NCI-H187 treated with DMSO at 0.1 percent for 48 hours (cell line): ENCODE measurements at places on chromosomes 13 and 19.

- DNase-seq, result no peak
Observed at GRCh38 chr13:63190219-63190618, 1774.6 kb upstream of the PCDH20 start.

GRCh38 chr19:30870876-30871275 lies 478.4 kb downstream of the TSHZ3 start:
- no peak for DNase-seq

DNA sequence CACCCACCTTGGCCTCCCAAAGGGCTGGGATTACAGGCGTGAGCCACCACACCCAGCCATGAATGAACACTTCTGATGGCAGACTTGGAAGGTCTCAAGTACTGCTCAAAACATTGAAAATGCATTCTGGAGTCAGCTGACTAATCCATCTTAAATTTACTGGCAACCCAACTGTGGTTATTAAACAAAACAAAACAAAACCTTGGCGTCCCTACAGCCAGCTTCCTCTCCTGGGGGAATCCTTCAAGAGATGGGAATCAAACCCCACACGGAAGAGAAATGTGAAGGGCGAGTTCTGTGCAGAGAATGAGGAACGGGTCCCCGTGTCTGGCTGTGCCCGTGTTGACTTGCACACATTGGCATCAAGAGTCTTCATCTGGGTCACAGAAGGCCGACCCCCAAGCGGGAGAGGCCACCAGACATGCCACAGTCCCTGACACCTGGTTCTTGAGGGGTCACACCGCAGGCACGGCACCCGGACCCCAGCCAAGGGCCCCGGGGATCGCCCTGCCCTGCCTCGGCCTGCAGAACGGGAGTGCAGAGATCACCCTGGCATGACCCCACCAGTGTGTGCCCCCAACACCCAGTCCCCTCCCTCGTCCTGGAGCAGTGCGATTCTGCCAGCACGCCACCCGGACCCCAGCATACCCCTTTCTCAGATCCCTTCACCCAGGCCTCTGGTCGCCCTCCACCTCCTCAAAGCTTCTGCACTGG lies 3.2 kb downstream of the MAP2K2 start:
- no peak for DNase-seq

GRCh38 chr19:23554548-23554947 lies 132.5 kb downstream of the ZNF675 start:
- no peak for DNase-seq

- no peak for DNase-seq
Observed at GRCh38 chr19:12647047-12647446, 19.5 kb downstream of the MAN2B1 start.

- DNase-seq, result peak; percentile 93
Observed at GRCh38 chr19:33426621-33427361, 53.3 kb downstream of the CEBPG start.

DNA sequence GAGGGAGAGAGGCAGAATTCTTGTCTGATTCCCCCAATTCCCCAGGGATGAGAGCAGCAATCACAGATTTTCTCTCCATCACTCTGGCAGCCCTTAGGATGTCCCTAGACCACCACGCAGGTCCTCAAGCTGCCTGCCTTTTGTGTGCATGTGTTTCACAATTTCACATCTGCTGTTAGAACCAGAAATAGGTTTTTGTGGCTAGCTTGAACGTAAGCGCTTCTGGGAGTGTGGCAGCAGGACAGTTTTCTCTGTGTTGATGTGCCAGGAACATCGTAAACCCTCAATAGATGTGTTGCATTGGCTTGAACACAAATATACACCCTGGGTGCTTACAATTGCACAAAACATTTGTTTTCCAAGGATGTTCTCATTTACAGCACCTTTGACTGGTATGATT lies 78.8 kb upstream of the TMTC4 start:
- no peak for DNase-seq

GRCh38 chr13:113916330-113916815 lies 52.5 kb upstream of the GAS6 start:
- DNase-seq, result no peak

DNA sequence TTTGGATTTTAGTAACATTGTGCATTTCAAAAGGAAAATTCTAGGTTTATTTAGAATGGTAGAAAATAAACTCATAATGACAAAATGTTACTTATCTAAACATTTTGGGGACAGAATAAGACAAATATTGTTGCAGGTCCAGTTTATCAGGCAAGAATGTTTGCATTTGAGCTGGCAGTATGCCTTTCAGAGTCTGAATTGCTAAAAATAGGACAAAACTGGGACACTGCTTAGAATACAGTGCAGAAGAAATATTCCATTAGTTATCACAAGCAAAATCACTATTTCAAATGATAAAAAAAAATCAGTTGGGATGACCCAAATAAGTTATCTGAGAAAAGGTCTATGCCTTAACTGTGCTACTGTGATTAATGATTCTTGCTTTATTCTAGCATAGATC lies 870.3 kb upstream of the MIR17HG start:
- no peak for DNase-seq

- no peak for DNase-seq
Observed at GRCh38 chr19:12965812-12966135, 3.6 kb upstream of the DAND5 start.

GRCh38 chr19:49700563-49700962 lies 9.6 kb downstream of the CPT1C start:
- DNase-seq, result no peak

GRCh38 chr19:40416918-40417642 lies 3.9 kb upstream of the PRX start:
- no peak for DNase-seq

DNA sequence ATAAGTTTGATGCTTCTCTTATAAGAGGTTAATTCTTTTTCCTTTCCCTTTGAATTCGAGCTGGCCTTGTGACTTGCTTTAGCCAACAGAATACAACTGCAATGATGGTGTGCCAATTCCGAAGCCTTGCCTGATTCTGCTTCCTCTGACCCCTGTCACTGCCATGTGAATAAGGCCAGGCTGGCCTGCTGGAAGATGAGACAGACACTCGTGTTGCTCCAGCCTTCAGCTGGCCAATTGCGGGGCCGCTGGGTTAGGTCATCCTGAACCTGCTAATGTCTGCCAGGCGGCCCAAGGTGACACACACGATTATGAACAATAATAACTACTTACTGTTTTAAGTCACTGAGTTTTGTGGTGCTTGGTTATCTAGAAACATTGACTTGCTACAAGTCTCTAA lies 352.0 kb downstream of the MYO16 start:
- no peak for DNase-seq

GRCh38 chr19:54387991-54388801 lies 23.5 kb upstream of the LAIR1 start:
- no peak for DNase-seq

DNA sequence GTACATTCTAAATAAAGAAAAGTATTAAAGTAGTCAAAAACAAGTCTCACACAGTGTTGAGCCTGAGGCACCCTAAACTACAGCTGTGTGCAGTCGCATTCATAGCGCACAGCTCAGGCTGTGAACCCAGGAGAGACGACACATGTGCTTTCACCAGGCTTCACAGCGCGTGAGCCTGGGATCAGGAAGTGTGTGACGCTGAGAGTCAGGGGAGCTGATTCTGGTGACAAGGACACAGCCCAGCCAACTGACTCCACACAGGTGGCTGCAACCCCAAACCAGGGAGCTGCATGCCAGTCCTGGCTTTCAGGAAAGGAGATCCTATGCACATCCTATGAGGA lies 41.6 kb downstream of the COL4A1 start:
- DNase-seq, result no peak

GRCh38 chr19:42653841-42654240 lies 59.1 kb upstream of the CEACAM8 start:
- DNase-seq, result no peak

- no peak for DNase-seq
Observed at GRCh38 chr19:46469541-46470185, 1.7 kb downstream of the PNMA8A start.

DNA sequence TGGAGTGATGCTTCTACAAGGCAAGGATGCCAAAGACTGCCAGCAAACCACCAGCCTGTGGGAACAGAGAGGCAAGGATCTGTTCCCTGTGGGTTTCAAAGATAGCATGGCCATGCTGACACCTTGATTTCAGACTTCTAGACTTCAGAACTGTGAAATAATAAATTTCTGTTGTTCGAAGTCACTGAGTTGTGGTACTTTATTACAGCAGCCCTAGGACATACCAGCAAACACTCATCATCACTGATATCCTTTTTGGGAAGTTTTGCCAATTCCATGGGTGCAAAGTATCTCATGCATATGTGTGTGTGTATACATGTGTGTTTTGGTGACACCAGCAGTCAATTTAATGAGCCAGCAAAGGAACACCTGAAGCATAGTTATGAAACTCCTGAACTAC lies 21.0 kb downstream of the LMO7 start:
- DNase-seq, result no peak

DNA sequence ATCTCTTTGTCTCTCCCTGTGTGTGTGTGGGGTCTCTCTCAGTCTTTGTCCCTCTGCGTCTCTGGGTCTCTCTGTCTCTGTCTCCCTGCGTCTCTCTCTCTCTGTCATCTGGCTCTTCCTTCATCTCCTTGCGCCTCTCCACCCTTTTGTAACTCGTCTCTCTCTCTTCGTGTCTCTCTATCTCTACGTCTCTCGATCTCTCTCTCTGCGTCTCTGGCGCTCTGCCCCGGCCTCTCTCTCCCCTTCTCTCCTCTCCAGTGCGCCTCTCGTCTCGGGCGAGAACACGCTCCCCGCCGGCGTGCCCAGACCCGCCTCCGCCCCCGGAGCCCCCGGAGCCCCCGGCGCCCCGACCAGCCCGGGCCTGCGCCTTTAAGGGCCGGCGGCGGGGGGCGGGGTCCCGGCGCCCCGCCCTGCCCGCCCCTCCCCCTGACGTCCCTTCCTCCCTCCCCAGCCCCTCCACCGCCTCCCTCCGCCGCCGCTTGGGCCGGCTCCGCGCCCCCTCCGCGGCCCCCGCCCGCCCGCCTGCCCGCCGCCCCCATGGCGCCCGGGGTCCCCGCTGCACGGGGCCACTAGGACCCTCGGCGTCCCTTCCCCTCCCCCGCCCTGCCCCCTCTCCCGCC lies at the start of gene MARK4:
Gene MARK4, plus strand, starts transcription at position 440 of the 620 bp plus-strand sequence. CDS start 318 bp downstream, outside the sequence.
- peak; percentile 27 for DNase-seq

GRCh38 chr13:81017513-81018152 lies 676.7 kb upstream of the SPRY2 start:
- DNase-seq, result no peak

GRCh38 chr13:49319951-49320350 lies 72.2 kb downstream of the CDADC1 start:
- no peak for DNase-seq

DNA sequence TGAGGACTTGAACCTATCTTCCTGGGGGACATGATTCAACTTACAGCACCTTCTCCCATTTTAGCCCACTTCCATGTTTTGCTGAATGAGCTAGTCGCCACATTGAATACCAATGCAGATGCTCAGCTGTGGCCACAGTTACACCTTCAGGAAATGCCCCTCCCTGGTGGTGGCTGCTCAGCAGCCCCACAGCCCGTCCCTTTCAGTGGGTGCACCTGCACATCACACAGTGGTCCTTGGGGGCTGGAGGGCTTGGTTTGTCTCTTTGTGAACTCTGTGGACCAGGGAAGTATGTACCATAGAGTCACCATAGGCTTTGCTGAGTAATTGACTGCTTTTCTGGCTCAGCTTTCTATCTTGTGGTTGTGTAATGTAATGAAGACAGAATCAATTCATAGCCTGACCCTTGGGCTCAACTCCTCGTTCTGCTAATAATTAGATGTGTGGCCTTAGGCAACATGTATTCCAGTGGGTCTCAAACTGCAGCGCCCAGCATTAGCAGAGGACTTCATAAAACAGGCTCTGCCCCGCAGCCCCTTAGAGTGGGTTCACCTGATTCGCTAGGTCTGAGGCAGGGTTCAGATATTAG lies 48.1 kb upstream of the FARP1 start:
- no peak for DNase-seq

- DNase-seq, result no peak
Observed at GRCh38 chr13:110520431-110521295, 40.9 kb downstream of the RAB20 start.

DNA sequence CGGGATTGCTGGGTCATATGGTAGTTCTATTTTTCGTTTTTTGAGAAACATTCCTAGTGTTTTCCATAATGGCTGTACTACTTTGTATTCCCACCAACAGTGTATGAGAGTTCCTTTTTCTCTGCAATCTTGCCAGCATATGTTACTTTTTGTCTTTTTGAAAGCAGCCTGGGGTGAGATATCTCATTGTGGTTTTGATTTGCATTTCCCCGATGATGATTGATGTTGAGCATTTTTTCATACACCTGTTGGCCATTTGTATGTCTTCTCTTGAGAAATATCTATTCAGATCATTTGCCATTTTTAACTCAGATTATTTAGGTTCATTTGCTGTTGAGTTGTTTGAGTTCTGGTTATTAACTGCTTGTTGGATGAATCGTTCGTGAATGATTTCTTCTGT lies 18.5 kb upstream of the ATP12A start:
- DNase-seq, result no peak

GRCh38 chr13:49351871-49352270 lies 92.0 kb downstream of the CAB39L start:
- DNase-seq, result no peak

DNA sequence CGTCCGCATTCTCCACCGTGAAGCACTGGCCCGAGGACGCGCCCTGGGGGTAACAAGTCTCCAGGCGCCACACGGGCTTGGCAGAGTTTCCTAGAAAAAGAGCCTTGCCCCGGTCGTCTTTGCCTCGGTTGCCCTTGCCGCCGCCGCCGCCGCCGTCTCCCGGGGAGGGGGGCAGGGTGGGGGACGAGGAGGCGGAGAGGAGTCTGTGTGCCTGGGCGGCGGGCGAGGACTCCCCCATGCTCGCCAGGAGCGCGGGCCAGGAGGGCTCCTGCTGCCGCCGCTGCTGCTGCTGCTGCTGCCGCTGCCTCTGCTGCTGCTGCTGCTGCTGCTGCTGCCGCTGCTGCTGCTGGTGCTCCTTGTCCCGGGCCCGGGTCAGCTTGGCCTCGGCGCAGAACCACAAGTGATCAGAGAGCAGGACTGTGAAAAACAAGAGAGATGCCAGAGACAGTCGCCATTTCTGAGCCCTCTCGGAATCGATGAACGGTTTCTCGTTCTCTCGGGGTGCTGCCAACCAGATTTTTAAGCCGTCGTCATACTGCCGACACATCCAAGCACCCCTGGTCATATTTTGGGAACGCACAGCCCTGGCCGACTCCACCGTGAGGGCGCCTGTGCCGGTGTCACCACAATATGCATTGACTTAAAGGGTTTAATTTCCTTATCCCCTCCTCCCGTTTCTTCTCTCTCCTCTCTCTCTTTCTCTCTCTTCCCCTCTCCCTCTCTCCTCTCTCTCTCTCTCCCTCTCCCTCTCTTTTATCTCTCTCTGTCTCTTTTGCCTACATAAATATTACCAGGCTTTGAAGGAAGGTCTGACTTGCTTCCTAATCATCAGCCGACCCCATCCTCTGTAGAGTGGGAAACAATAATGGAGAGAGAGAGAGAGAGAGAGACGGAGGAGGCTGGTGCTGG lies 349.1 kb downstream of the LIG4 start:
- no peak for DNase-seq

- no peak for DNase-seq
Observed at GRCh38 chr13:67934617-67935330, 704.6 kb upstream of the PCDH9 start.

GRCh38 chr19:27750391-27751043 lies 1462.4 kb downstream of the UQCRFS1 start:
- DNase-seq, result no peak

- DNase-seq, result no peak
Observed at GRCh38 chr13:50635504-50635903, 208.0 kb downstream of the DLEU7 start.

- no peak for DNase-seq
Observed at GRCh38 chr13:74987124-74987690, 494.8 kb downstream of the TBC1D4 start.

GRCh38 chr19:4390567-4391305 lies 9.6 kb downstream of the SH3GL1 start:
- no peak for DNase-seq

GRCh38 chr13:43071824-43072223 lies 48.4 kb downstream of the DNAJC15 start:
- DNase-seq, result no peak
